ENCODE measurements at places on chromosomes 3 and 15.

DNA sequence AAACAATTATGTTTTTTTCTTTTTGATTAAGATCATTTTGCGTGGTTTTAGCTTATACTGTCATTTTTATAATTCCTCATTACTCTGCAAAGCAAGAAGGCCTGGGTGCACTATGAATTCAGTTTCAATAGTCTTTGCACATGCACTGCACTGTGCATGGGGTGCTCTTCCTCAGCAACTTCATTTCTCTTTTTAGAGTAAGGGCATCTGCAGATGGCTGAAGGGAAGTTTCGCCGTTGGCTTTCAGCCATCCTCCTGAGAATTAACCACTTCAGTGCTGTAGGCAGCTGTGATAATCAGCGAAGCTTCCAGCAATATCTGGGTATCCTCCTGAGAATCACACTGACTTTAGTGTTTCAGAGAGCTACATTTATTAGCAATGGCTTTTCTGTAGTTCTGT lies 284.8 kb downstream of the GBE1 start:
- no peak for DNase-seq

GRCh38 chr3:192916371-192917027 lies 1.2 kb downstream of the MB21D2 start:
- DNase-seq = no peak

DNA sequence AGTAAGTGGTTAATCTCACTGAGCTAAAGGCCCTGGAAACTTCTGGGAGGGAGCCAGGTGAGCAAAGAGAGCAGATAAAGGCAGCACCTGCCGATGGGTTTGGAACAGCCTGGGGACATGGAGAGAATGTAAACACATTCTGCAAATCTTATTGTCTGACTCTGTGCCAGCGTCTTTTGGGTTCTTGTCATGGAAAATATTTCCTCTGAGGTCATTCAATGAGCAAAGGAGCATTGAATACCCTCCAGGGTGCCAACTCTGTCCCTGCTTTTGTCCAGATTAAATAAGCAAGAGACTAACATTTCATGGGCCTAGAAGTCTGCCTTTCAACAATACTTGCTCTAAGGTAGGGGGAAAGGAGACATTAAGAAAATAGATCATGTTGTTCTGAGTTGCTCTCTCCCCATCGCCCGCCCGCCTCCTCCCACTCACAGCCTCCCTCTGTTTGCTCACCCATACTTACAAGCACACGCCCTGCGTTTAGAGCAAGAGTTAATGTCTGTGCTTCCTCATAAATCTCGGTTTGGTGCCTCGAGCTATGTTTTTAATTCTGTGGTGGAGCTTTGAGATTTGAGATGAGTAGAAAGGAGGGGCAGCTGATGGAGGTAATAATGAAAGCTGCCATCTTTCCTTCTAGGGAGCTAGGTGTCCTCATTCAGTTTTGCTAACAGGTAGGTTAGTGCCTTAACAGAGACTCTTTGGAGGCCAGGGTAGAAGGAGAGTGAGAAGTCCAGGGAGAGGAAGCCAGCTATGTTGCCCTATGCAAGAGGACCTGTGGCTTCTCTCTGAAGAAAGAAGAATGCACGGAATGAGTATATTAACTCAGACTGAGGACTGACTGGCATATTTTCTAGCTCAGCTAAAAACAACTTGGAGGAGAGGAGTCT lies 132.9 kb downstream of the TPRG1 start:
- no peak for DNase-seq

DNA sequence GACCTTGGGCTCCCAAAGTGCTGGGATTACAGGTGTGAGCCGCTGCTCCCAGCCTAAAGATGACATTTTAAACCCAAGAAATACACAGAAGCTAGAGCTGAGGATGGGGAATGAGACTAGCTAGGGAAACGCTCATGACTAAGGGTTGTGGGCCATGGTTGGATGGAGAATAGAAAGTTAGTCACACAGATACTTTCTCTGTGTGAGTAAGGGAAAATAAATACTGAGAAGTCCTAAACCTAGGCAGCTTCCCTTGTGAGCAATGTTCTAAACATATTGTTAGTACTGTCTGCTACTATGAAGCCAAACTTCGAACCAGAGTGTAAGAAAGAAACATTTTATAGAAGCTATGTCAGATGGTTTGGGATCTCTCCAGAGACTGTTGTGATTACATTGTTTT lies 304.8 kb upstream of the STAC start:
- DNase-seq = no peak

GRCh38 chr3:67000009-67000408 lies 1.9 kb downstream of the KBTBD8 start:
- DNase-seq = no peak

GRCh38 chr15:52206446-52206845 lies 15.3 kb upstream of the GNB5 start:
- no peak for DNase-seq

- DNase-seq = no peak
Observed at GRCh38 chr15:92631721-92632120, 23.9 kb downstream of the FAM174B start.

GRCh38 chr3:30775040-30775439 lies 119.4 kb downstream of the GADL1 start:
- DNase-seq = no peak

DNA sequence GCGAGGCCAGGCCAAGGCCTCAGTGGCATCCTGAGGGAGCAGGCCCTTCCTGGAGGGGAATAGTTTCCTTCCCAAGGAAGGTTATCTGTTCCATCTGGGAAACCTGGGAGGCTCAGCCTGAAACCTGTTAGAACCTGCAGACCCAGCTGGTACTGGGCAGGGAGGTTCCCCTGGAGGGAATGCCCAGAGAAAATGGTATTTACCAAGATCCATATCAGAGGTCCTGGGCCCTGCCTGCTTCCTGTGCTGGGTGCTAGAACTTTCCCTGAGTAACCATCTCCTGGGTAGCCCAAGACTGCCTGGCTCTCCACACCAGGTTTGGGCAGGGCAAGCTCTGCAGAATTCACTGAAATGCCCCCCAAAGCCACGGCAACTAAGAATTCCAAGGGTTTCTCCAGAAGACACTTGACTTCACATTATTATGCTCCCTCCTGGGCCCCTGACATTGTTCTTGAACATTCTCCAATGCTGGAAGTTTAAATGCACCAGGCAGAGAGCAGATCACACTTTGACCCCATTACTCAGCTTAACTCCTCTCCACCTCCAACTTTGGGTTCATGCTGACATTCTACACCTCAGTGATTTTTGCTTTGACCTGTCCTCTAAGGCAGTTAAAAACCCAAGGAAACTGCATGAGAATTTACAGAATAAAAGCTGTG lies 2.0 kb downstream of the CA12 start:
- DNase-seq = no peak

GRCh38 chr15:43550527-43551363 lies 33.3 kb downstream of the MAP1A start:
- no peak for DNase-seq

DNA sequence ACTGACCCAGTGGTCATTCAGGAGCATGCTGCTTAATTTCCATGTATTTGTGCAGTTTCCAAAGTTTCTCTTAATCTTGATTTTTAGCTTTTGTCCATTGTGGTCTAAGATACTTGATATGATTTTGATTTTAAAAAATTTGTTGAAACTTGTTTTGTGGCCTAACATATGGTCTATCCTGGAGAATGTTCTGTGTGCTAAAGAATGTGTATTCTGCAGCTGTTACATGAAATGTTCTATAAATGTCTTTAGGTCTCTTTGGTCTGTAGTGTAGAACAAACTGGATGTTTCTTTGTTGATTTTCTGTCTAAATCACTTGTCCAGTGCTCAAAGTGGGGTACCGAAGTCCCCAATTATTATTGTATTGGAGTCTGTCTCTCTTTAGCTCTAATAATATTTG lies 17.4 kb downstream of the CEP63 start:
- DNase-seq = no peak

DNA sequence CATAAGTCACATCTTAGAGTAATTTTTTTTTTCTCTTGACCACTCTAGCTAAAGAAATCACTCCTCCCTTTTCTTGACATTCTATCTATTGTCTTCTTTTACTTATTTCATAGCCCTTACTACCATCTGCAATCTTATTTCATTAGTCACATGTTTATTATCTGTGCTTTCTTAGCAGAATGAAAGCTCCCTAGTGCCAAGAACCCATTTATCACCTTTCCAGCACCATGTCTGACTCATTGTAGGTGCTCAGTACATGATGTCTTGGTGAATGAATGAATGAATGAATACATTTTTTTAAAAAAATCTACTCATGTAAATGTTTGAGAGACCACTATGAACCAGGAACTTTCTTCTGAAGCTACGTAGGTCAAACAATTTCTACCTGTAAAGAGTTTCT lies 157.2 kb downstream of the CADPS start:
- no peak for DNase-seq

GRCh38 chr15:74842581-74843444 lies at the start of gene ULK3:
TSS of gene ULK3 (minus strand) at chr15:74843156. CDS start at chr15:74843105, 51 bp downstream.
- DNase-seq = peak; percentile 96

DNA sequence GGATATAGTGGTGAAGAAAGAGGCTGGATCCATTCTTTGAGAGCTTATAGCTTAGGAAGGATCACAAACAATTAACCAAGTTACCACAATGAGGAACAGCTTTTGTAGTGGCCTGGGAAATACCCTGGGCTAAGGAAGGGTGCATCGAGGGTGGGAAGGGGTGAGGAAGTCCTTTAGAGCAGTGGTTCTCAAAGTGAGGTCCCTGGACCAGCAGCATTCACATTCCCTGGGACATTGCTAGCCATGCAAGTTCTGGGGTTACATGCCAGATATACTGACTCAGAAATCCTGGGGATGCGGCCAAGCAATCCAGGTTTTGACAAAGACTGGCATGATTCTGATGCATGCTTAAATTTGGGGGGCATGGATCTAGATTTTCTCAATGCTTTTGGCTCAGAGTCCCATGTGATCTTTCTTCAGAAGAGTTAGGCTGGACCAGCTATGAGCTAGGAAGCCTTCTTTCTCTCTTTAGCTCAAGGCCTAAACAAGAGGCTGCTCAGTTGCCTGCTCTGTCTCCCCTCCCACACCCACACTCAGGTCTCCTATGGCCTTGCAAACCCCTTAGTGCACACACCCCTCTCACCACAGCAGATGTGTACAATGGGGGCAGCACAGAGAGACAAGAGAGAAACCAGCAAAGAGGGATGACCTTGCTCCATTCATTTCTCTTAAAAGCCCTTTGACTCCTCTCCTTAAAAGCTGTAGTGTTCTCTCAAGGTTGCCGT lies 1.8 kb upstream of the CCR1 start:
- DNase-seq = peak; percentile 84

DNA sequence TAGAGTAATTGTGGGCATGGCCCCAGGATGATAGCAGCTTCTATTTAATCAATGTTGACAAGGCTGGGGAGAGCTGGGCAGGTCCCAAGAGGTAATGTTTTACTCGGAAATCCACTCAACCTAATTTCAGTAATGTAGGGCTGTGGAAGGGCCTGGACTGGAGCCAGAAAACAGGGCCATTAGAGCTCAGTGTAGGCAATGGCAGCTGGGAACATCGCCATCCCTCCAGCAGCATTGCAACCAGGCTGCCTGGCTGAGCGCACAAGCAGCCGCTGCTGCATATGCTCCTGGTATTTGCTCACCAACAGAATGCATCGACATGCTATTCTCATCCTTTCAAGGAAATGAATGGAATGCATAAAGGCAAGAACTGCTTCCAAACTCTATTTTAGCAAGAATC lies 90.0 kb downstream of the GAP43 start:
- no peak for DNase-seq

GRCh38 chr3:44962621-44963393 lies 13.2 kb downstream of the ZDHHC3 start:
- no peak for DNase-seq

DNA sequence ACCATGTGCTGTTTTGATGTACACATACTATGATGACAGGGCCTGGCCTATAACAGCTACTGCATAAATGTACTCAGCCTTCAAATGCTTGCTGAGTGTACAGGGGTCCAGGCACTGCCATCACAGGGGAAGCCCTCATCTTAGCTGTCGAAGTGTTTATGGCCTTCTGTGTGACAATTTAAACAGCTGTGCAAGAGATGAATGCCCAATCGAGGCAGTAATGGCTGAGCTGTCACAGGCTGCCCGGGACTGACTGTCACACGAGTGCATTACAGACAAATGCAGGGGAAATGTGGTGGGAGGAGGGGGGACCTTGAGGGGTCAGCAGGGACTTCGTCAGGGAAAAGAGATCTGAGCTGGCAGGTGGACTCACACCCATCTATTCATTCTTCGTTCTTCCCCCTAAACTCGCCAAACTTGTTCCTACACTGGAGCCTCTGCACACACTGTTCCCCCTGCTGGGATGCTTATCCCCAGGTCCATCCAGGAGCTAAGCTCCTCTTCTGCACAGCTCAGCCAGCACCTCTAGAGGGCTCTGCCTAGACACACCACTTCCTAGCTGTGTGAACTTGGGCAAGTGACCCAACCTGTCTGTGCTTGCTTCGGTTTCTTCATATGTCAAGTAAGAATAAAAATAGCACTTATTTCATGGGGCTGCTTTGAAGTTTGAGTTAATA lies 156.2 kb upstream of the IQSEC1 start:
- no peak for DNase-seq
